Ammon's horn (tissue), 1 donor: ENCODE measurements at places on chromosomes 3 and 15.

- no peak for DNase-seq
Measured at GRCh38 chr3:59016930-59017616, 32.8 kb downstream of the CFAP20DC start.

- no peak for DNase-seq
Measured at GRCh38 chr3:14299767-14300166, 102.6 kb upstream of the SLC6A6 start.

DNA sequence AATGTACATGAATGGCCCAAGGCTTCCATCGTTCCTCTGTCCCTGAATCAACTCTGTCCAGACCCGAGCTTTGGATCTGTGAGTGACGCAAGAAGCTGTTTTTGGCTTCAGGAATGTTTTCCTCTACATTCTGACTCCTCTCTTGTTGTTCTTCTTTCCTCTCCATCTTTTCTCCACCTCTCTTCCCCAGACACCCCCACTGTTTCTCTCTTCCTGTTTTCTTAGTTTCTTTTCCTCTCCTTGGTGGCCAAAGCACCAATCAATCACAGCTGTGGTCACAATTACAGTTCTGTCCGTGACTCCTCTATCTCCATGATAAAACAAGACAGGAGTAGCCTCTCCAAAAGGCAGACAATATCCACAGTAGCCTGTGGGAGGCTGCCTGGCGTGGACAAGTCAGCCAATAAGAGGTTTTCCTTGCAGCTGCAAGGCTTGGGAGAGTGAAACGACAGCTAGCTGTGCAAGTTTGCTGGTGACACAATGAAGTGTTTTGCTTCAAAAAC, 4.9 kb upstream of the TMEM212 start:
- peak; percentile 74 for DNase-seq

DNA sequence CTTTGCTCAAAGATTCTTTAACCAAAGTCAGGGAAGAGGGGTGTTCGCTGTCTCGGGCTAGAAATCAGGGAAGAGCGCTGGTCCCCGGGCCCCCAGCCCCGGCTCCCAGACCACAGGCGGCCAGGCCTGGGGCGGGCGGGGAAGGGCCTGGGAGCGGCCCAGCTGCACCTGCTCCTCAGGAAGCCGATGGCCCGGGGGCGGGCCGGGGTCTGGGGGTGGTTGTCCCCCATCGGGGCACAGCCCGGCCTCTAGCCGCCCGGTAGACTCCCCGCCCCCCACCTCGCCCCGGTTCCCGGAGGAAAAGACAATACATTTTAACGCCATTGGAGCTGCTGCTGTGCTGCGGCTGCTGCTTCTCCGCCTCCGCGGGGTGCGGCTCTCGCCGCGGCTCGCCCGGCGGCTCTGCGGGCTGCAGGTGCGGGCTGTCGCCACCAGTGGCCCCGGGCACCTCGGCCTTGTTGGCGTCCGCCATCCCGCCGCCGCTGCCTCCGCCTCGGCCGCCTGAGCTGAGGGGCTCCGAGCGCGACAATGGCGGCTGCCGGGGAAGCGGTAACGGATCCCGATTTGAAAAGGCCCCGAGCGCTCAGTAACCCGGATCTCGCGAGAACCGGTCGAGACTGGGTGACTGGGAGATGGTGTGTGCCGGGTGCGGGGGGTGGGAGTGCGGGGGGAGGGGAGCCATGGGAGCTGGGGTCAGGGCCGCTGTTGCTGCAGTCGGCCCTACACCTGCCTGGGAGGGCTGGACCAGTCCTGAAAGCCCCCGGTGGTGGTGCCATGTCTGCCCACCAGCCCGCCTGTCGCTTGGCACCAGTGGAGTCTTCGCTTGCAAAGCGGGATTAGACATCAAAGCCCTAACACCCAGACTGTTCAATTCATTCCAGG, at the start of gene MYEF2:
Gene MYEF2 (minus strand): TSS at position 530 of the 882 bp plus-strand sequence. CDS start 58 bp downstream, at position 472.
- DNase-seq, result peak; percentile 64

GRCh38 chr15:31433091-31433490, 106.5 kb downstream of the KLF13 start:
- DNase-seq, result no peak
